GM13976 (cell line): ENCODE measurements at places on chromosomes 2 and 18.
A peak's percentile ranks its signal among the peaks of the same experiment; 100 is the strongest.

DNA sequence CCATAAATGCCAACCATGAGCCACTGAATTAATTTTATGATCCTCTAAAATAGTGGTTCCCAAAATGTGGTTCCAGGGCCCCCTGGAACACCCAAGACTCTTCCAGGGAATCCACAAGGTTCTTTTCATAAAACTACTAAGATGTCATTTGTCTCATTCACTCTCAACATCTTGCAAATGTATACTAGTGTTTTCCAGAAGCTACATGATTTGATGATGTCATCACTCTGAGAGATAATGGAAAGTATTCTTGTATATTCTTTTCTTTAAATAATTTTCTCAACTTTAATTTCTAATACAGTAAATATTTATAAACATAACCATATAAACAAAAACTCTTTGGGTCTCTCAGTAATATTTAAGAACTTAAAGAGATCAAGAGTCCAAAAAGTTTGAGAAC lies 57.0 kb downstream of the NRXN1 start:
- DNase-seq, result no peak

- DNase-seq, result no peak
Measured at GRCh38 chr2:30293303-30293921, 62.1 kb downstream of the LBH start.

GRCh38 chr2:33366473-33366872 lies 110.0 kb upstream of the RASGRP3 start:
- no peak for DNase-seq

DNA sequence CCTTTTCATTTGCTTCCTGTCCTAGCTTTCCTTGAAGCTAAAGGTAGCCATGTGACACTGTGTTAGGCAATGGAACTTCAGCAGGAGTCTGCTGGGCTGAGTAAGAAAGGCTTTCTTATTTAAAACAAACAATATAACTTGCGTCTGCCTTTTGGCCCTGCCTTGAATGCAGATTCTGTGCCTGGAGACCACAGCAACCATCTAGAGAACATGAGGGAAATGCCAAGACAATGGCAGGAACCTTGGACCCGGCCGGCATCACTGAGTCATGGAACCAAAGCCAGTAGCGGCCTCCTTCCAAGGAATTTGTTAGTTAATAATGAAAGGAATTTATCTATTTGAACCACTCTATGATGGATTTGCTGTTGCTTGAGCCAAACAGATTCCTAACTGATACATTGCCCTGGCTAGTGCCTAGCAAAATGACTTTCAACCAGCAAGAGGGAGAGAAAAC lies 207.5 kb upstream of the EPHA4 start:
- no peak for DNase-seq

DNA sequence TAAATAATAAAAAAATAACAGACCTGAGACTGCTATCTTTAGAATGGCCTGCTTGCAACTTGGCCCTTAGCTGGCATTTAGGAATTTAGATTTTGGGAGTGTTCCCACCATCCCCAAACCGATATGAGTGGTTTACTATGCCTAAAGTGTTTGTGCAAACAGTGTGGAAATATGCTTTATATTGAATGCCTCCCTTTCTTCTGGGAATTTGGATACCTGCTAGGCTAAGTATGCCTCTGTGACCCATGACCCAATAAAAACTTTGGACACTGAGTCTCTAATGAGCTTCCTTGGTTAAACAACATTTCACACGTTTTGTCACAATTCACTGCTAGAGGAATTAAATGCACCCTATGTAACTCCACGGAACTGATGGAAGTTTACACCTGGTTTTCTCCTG lies 73.2 kb downstream of the BMPR2 start:
- DNase-seq, result no peak

- DNase-seq, result peak; percentile 84
Measured at GRCh38 chr18:48833701-48834412, 116.9 kb downstream of the SMAD7 start.

GRCh38 chr2:96884299-96885094 lies 14.6 kb upstream of the SEMA4C start:
- DNase-seq, result no peak

DNA sequence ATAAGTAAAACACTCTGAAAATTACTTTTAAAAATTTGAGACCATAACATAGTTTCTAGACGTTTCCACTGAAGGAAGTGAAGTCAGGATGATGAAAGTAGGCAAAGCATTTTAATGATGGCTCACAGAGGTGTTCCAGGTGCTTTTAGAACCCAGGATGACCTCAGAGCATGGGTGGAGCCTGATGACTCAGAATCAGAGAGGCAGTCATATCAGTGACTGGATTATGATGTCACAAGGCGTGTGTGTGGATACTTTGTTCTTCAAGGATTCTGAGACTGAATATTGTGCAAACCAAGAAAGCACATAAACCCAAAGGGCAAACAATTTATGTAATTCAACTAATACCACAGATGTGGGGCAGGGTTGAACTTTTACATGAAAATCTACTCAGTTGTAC lies 208.0 kb upstream of the FBXO11 start:
- DNase-seq, result peak; percentile 42

GRCh38 chr2:201255408-201256033 lies 4.8 kb upstream of the CASP8 start:
- DNase-seq, result no peak

DNA sequence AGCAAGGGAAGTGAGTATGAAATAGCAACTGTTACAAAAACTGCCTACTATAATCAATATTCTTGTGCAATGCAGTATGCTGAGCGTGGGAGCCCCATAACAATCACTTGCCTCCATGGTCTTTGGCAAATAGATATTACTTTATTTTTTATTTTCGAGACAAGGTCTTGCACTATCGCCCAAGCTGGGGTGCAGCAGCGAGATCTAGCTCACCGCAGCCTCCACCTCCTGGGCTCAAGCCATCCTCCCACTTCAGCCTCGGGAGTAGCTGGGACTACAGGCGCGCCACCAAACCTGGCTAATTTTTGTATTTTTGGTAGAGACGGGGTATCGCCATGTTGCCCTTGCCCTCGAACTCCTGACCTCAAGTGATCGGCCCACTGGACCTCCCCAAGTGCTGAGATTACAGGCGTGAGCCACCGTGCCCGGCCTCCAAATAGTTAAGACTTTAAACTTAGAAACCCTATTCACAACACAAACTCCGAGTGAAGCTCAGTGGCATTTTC lies 1.2 kb upstream of the CCNT2 start:
- DNase-seq, result no peak

- DNase-seq, result no peak
Measured at GRCh38 chr2:226658555-226658954, 141.1 kb downstream of the IRS1 start.

DNA sequence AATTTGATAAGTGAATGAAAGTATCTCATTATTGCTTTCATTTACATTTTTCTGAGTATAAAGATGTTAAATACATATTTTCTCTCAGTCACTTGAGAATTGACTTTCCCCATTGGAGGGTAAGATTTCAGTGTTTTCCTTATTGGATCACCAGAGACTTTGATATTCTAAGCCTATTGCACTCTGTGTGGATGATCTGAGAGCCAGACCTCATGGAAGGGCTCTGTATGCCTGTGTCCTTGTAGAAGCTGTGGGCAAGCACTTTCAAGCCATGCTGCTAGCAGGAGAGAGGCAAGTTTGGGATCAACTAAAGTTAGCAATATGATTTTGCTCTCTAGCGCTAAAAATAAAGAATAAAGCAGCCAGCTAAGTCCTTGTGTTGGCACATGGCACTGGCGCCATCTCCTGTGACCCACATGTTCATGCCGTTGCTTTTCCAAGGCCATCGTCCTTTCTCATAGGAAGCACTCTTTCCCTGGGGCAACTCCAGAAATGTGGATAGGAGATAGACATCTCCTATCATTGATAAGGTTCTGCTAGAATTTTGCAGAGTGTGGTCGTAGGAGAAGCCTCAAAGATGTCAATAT lies 72.6 kb downstream of the AOX1 start:
- no peak for DNase-seq

GRCh38 chr2:1613731-1614354 lies 130.5 kb downstream of the PXDN start:
- no peak for DNase-seq

- no peak for DNase-seq
Measured at GRCh38 chr2:22273853-22274252, 1111.1 kb upstream of the KLHL29 start.

GRCh38 chr2:189648846-189649509 lies 12.3 kb upstream of the ASNSD1 start:
- no peak for DNase-seq

DNA sequence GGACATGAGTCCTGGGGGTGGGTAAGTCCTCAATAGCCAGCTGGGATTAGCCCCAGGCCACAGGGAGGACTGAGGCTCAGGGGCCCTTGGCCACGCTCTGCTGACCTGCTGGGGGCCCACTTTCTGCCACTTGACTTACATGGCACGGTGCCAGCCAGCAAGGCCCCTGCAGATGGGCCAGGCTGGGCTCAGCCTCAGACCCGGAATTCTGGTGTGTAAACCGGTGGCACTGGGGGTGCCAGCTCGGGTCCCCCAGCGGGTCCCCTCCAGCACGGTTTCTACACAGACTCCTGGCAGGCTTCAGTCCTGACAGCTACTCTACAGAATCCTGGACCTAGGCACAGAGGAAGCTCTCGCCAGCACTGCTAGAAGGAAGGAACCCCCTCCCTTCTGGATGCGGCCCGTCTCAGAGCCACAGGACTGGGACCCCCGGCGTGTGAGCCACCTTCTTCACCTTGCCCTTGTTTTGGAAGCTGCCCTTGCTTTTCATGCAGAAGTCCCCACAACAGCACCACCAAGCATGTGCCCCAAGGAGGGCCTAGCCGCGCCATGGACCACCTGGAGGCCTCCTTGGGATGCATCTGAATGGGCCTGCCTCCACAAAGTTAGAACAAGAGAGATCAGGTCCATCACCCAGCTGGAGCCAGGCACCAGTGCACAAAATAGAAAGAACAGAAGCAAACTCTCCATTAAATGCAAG lies 8.0 kb downstream of the HDAC4 start:
- DNase-seq, result no peak

GRCh38 chr18:79525556-79526467 lies 130.1 kb downstream of the NFATC1 start:
- no peak for DNase-seq
